Dorsolateral prefrontal cortex (tissue), 122 donors: ENCODE measurements at places on chromosomes 5 and 9.

DNA sequence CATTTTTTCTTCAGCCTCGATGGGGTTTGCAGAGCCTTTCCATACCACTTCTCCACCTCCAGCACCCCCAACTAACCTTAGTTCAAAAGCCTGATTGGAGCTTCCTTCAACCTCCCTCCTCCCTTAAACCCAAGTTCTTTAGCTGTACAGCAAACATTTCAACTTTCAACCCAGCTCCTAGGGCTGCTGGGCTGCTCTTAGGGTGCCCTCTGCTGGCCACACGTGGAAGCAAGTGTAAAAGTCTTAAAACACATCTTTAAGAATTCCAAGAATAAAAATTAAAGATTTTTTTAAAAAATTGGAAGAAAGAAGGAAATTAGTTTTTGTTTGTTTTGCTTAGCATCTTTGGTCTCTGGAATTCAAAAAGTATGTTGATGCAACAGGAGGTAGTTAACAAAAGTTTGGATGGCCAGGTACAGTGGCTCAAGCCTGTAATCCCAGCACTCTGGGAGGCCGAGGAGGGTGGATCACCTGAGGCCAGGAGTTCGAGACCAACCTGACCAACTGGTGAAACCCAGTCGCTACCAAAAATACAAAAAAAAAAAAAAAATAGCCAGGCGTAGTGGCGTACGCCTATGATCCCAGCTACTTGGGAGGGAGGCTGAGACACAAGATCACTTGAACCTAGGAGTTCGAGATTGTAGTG, 15.5 kb upstream of the HSD17B3 start:
- DNase-seq = peak; percentile 59

DNA sequence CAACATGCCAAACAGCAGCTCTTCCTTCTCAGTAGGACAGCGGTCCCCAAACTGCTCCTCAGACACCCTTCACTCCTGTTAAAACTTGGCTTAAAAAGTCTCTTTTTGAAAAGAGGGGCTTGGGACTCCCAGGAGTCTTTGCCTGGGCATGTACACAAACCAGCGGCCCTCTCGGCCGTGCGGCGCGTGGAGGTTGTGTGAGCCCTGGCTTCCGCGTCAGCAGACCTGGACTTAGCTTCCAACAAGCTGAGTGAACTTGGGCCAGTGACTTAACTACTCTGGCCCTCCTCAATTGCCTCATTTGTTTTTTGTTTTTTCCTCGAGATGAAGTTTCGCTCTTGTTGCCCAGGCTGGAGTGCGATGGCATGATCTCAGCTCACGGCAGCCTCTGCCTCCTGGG, 15.3 kb upstream of the NTNG2 start:
- no peak for DNase-seq

- no peak for DNase-seq
Observed at GRCh38 chr9:134294153-134295071, 31.8 kb upstream of the RXRA start.

- no peak for DNase-seq
Observed at GRCh38 chr5:43926923-43927322, 323.9 kb downstream of the NNT start.

DNA sequence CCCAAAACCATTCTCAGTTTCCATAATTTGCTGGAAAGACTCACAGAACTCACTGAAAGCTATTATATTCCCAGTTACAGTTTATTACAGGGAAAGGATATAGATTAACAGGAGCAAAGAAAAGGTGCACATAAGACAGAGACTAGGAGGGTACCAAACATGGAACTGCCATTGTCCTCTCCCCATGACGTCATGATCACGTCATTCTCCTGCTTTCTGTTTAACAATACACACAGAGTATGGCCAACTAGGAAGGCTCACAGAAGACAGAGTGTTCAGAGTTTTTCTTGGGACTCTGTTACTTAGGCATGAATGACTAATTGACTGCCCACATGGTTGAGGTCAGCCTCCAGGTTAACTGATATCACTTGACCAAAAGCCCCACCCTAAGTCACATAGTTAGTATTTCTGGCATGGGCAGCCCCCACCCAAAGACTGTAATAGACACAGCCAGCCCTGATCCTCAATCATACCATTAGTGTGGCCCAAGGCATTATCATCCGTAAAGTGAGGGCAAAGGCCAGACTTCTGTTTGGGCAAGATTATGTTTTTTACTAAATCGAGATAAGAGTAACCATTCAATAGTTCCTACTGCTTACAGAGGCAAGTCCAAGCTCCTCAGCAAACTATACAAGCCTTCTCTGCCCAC, 353.5 kb upstream of the POU5F2 start:
- no peak for DNase-seq

- peak; percentile 38 for DNase-seq
Observed at GRCh38 chr5:178338126-178338749, 105.6 kb upstream of the PHYKPL start.

DNA sequence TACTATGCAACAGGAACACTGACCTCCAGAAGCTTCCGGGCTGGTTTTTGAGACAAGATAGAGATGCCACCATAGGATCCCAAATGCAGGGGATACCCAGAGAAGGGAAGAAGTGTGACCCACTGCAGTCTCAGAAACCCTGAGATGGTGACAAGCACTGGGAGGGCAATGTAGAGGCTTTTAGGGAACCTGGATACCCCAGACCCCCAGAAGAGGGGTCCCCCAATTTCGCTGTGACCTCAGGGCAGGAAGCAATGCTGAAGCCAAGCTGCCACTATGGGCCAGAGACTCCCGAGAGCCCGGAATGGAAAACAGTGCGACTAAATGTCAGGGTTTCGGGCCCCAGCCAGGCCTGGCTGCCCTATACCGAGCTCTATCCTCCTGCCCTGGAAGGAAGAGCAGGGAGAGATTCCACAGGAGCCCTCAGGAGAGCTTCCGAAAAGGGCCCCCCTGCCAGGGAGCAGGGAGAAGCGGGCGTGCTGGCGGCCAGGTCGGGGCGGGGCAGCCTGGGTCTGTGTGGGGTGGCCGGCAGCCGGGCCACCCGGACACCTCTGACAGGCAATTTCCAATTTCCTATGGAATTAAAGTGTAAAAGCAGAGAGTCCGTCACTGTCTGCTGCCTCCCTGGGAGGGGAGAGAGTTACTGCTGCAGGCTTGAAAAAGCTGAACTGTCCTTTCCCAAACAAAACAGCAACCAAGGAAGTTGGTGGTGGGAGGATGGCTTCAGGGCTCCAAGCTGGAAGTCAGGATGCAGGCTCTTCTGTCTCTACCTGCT, 154.2 kb downstream of the FGF18 start:
- no peak for DNase-seq

GRCh38 chr5:115098041-115098702, 71.5 kb downstream of the TRIM36 start:
- no peak for DNase-seq

GRCh38 chr5:5135957-5136676, 4.0 kb upstream of the ADAMTS16 start:
- no peak for DNase-seq

GRCh38 chr5:154782812-154783592, 27.8 kb downstream of the LARP1 start:
- no peak for DNase-seq

DNA sequence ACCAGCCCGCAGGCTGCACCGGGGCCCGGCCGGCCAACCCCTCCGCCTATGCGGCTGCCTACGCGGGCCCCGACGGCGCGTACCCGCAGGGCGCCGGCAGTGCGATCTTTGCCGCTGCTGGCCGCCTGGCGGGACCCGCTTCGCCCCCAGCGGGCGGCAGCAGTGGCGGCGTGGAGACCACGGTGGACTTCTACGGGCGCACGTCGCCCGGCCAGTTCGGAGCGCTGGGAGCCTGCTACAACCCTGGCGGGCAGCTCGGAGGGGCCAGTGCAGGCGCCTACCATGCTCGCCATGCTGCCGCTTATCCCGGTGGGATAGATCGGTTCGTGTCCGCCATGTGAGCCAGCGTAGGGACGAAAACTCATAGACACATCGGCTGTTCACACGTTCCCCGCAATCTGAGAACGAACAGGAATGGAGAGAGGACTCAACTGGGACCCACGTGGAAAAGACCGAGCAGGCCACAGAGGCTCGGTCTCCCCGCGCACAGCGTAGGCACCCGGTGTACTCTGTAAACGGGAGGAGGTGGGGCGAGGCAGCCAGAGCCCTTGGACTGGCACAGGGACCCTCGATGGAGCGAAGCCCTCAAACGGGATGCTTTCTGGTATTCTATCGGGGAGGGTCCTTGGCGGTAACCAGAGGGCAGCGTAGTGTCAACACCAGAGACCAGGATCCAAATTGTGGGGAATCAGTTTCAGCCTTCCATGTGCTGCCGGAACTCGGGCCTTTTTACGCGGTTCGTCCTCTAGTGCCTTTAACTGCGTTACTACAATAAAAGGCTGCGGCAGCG, 1.9 kb downstream of the FOXE1 start:
- DNase-seq = no peak

GRCh38 chr9:124795881-124796431, 19.0 kb downstream of the OLFML2A start:
- DNase-seq = no peak
